ENCODE measurements at places on chromosomes 6 and 20.

DNA sequence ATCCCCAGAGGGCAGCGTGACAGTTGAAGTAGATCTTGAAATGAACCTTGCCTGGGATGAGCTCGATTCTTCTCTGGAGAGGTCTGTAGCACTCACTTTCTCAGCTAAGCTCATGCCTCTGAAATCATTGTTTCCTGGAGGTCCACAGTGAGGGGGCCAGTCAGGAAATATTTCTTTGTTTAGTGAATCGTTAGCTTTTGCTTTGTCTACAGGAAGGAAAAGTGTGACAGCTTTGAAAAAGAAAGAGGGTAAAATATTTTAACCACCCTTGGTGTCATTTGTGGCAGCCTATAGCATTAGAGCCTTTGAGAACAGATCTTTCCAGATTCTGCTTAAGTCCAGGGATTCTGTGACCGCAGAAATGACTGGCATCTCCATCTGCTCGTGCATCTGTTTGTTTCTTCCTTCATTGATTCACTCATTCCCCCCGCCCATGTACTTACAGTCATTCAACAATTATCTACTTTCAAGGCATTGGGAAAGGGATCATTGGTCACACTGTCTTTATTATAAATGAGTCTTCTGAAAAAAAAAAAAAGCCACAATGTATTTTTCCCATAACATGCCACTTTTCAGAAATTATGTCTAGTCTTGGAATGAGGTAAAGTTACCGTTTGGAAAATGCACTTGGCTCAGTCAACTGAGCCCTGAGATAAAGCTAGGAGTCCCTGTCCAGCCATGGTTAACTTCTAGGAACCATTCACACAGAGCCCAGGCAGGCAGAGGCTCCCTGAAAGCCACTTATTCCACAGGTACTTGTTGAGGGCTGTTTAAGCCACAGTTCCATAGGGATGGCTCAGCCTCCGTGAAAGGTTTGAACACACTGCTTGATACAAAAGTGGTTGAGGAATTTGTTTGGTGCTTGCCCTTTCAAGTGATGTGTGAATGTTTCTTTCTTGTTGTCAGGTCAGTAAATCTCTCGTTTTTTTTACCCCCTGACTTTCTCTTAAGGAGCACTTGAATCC, 86.0 kb downstream of the TIAM2 start:
- DNase-seq = no peak

DNA sequence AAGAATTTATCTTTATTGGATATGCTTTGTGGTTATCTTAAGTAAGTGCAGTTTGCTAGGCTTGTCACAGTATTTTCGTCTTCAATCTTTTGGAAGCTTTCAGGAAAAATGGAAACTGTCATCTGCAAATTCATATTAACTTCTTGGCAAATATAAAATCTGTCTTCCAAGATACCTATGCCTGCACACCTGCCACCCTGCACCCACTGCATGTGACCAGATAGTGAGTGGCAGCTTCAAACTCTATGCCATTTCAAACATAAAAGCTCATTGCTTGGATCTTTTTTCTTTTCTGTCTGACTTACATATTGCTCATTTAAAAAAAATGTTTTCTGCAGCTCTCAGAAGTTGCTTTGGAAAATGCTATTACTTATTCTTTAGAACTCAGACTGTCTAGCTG, 14.1 kb downstream of the OPRM1 start:
- no peak for DNase-seq

GRCh38 chr6:1418471-1419191, 29.3 kb downstream of the FOXF2 start:
- DNase-seq = no peak

DNA sequence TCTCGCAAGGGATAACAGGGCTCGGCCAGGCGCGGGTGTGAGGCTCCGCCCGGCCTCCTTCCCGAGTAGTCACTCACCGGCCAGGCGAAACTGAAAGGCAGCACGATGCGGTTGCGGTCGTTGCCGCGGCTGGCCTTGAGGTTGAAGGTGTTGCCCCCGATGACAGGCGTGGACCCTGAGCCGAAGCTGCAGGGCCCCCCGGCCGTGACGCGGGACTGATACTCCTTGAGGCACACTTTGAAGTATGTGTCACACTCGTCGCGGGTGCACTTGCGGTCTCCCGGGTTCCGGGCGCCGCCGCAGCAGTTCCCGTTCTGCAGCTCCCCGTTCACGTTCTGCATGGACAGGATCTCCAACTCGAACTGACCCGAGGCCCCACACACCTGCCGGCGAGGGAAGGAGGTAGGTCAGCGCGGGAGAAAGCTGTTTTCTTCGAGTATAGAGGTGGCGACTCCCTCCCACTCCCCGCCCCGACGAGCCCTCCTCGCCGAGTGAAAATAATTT, 1.1 kb downstream of the JAG1 start:
- DNase-seq = peak; percentile 88

GRCh38 chr6:35058358-35058675, 82.8 kb downstream of the TCP11 start:
- DNase-seq = no peak

- DNase-seq = no peak
Measured at GRCh38 chr6:155578251-155578650, 122.6 kb upstream of the NOX3 start.

DNA sequence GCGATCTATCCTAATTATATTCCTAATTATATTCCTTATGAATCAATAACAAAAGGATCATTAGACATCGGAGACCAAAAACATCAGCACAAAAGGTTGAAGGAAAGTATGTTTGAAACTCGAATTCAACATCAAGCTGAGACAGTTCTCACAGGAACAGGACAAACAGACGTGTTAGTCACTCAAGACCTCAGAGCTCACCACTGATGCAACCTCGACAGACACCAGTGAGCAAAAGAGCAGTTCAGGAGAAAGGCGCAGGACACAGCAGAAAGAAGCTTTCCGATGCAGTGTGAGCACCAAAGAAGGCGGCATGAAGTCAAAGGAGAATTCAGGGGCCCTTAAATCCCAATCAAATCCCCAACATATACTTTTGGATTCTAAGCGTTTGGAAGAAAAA, 6.3 kb upstream of the RAMACL start:
- no peak for DNase-seq

GRCh38 chr6:44052419-44053023, 74.7 kb downstream of the MRPL14 start:
- DNase-seq = no peak

- DNase-seq = no peak
Measured at GRCh38 chr20:62696434-62696957, 12.1 kb upstream of the NTSR1 start.

DNA sequence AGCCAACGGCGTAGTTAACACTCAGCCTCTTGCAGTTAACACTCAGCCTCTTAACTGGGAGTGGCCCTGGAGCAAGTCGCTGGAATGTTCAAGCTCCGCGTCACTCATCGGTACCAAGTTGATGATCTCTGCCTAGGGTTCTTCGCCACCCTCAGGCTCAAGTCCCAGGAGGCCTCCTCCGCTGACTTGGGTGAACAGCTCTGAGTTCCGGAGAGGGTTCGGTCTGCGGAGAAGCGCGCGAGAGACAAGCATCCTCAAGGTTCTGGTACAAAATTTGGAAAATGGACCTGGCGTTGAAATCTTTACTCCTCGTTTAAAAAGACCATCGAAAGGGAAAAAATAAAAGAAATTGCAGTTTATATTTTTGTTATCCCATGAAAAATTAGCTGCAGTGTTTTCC, 876 bp upstream of the DSP start:
- DNase-seq = no peak

DNA sequence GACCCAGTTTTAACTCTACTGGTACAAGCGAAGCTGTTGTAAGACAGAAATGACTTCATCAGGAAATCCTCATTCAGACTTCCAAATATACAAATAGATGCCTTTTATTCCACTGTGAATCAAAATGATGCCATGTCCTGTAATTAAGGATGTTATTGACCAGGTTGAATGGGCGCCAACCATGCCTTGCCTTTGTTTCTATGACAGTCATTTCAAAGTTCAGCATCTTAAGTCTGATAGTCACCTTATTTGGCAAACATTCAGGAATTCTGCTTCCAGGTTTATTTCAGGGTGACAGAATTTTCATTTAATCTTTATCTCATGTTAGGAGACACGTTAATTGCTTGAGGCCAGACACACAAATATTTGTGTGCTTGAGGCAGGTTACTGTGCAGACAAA, 592.8 kb upstream of the JAG1 start:
- no peak for DNase-seq

GRCh38 chr6:113858480-113859348, 1.6 kb downstream of the MARCKS start:
- peak; percentile 94 for DNase-seq

GRCh38 chr6:5384276-5384675, 123.0 kb downstream of the FARS2 start:
- no peak for DNase-seq

DNA sequence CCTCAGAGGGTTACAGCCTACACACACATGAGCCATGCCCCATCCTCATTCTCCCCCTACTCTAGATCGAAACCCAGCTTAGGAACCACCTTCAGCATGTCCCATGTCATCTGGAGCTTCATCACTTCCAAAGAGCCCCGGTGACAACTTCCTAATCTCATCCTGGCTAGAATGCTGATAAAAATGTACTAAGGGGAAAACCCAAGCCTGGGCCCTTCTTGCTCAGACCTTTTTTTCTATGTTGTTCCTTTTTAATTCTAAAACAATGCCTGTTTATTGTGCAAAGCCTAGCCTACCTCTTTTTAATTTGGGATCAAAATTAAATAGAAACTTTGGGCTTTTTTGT, 44.1 kb upstream of the NT5E start:
- no peak for DNase-seq

DNA sequence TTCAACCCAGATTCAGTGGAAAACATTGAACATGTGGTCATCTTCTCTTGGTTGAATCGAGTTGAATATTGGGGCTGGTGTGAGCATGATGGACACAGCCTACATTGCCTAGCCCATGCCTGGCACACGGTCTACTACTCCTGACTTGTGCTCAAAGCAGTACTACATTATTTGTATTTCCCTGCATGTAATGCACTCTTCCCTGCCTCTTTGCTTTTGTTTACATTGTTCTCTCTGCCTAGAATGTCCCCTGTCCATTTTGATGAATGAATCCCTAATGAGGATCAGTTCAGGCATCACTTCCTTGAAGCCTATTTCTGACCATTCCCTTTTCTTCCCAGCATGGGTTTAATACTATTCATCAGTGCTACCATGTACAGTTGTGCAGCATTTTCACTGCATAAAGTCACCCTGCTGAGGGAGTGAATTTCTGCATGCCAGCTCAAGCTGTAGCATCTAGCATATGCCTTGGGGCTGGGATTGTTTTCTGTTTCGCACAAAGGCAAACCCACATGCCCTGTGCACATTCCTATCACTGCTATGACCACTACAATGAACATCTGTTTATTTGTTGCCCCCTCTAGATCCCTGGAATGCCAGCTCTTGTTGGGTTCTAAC, 75.3 kb upstream of the CCN6 start:
- DNase-seq = no peak

DNA sequence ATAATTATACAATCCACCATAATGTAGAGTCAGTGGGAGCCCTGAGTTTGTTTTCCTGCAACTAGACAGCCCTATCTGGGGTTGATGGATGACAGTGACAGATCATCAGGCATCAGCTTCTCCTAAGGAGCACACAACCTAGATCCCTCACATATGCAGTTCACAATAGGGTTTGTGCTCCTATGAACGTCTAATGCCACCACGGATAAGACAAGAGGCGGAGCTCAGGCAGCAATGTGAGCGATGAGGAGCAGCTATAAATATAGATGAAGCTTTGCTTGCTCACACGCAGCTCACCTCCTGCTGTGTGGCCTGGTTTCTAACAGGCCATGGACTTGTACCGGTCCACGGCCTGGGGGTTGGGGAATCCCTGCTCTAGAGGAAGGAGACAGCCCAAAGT, 25.9 kb downstream of the EDEM2 start:
- DNase-seq = no peak

DNA sequence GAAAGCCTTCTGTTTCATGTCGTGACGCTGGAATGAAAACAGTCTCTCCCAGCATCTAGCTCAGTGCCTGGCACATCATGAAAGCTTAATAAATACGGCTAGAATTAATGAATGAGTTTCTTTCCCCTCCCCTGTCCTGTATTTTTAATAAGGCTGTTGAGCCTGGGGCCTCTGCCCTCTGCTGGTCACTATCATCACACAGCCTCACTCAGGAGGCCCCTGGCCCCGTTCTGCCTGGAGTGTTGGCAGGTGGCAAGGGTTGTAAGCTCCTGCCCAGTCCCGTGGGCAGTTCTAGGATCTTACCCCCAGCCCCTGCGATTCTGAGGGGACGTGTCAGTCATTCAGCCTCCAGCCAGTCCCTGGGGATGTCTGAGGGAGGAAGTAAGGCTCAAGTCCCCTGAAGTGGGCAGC, 41.4 kb downstream of the PHACTR3 start:
- no peak for DNase-seq

DNA sequence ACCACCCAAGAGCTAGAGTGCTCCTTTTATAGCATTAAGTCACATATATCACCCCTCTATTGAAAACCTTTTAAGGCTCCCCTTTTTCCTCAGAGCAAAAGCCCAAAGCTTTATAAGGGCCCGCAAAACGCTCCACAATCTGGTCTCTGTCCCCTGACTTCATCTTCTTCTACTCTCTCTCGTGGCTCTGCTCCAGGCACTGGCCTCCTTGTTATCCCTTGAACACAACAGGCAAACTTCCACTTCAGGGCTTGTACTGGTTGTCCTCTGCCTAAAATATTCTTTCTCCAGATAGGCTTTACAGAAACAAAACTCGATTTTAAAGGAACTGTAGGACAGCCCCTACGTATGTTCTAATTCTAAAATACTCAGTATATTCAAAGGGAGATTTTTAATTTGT, 44.0 kb upstream of the SPDEF start:
- DNase-seq = no peak

- DNase-seq = no peak
Measured at GRCh38 chr6:157665180-157665579, 157.9 kb upstream of the SNX9 start.

DNA sequence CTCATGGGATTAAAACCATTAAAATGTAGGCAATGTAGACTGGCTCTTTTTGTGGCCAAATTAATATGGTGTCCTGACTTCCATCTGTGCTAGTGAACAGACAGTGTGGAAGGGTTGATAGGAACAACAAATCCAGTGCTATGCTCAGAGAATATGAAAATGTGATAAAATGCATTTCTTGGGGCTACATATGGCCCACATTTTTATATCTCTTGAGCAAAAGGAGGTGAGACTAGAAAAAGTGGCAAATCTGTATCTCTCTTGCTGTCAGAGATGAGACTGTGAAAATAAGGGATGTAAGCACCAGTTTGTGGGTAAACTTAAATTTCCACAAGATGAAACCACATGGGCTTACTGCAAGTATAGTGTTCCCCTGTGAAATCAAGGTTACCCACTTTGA, 162.1 kb downstream of the PHF3 start:
- no peak for DNase-seq

DNA sequence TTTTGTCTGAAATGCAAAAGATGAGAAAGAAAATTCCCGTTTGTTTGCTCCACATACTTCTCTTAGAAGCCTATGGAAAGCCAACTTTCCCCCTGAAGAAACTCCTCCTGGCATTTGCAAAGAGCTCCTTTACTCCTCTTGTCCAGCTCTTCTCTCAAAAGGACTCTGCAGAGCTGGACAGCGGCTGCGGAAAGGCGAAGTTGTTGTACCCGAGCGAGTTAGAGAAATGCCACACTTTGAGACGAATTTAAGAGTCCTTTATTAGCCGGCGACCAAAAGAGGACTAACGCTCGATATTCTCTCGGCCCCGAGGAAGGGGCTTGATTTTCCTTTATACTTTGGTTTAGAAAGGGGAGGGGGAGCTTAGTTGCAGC, 157.8 kb downstream of the TRIM27 start:
- no peak for DNase-seq
